ENCODE measurements at places on chromosomes 12 and 14.

GRCh38 chr14:24986206-24986893, 63.6 kb downstream of the STXBP6 start:
- DNase-seq = no peak

DNA sequence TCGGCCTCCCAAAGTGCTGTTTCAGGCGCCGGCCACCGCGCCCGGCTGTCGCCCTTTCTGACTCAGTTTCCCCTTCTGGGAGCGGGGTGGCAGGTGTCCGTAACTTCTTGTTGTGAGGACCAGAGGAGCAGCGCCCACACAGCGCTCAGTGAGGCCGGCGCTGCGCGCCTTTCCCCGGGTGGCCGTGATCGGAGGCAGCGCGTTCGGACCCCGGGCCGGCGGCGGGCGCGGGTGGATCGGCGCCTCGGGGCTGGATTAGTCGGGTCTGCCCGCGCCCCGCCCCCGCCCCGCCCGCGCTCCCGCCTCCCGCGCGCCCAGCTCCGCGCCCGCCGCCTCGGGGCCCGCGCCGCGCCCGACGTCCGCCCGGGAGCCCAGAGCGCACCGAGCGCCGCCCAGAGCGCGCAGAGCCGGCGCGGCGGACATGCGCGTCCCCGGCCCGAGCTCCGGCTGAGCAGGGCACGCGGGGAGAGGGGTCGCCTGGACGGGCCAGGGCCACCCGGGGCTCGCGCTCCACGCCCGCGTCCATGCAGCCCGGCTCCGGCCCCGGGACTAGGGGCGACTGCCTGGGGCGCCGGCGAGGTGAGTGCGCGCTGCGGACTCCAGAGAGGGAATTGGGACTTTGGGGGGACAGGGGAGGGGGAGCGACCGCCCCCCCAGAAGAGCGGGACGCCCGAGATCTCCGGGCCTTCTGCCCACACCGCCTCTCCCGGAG, 50.6 kb downstream of the LRCOL1 start:
- no peak for DNase-seq

DNA sequence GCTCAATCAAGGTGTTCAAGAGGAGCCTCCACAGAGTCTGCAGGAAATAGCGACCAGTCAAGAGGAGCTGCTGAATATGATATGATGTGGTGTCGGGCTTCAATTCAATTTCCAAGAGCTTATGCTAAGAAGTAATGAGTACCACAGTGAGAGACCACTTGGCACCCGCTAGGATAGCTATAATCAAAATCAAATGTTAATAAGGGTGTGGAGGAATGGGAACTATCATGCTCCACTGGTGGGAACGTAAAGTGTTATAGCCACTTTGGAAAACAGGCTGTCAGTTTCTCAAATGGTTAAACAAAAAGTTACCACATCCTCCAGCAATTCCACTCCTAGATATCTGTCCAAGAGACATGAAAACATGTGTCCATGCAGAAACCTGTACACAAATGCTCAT, 6.7 kb downstream of the POLR3B start:
- DNase-seq = no peak

DNA sequence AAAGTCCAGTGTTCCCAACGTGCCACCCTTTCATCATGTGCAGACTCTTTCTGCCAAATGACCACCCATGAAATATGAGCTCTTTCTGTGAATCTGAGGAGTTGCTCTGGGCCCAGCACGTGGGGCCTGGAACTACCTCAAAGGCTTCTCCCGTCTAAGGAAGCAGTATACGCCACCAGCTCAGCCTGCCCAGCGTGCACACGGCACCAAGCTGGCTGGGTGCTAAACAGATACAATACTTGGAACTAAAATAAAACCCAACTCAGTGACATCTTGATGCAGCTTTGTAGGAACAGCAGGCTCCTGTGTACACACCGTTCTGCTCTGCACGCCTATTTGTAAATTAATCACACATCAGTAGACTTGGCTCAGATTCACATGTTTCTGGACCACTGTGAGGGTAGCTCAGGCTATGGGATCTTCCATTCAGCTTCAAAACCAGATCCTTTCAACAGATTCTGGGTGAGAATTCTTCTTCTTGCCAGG, 74.8 kb downstream of the ARL6IP4 start:
- no peak for DNase-seq

GRCh38 chr14:99749763-99750715, 43.2 kb upstream of the EML1 start:
- no peak for DNase-seq

DNA sequence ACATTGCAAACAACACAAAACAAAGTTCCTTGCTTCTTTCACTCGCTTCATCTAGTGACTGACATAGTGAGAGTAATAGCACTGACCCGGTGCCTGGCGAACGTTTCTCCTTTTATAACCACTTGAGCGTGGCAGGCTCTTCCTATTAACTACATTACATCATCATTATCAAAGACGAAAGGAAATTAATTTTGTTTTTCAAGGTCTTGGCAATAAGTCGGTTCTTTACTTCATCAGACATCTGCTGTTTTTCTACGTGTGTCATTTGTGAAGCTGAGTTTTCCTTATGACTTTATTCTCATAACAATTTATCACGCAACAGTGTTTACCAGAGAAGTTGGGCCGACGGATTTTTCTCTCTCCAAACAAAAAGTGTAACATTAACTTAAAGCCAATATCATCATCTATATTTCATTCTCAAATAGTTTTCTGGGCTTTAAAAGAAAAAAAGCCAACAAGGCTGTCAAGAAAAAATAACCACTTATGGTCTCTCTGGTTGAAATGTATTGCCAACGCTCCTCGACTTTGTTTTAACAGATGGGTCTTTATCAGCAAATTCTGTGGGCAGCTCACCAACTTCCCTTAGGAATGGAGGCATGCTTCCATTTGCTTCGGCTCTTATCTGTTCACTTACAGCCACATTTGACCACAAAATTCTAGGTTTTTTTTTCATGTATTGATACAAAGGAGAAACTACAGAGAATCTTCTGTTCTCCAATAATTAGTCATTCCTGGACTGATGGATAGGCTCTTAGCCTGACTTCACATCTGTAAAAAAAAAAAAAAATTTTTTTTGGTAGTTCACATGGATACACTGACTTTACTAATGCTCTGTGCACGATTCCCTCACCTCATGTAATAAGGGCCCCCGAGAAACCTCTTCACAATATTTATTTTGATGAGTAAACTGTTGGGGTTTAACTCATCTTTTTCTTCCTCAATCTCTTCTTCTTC, 97.1 kb upstream of the CDKN3 start:
- no peak for DNase-seq

DNA sequence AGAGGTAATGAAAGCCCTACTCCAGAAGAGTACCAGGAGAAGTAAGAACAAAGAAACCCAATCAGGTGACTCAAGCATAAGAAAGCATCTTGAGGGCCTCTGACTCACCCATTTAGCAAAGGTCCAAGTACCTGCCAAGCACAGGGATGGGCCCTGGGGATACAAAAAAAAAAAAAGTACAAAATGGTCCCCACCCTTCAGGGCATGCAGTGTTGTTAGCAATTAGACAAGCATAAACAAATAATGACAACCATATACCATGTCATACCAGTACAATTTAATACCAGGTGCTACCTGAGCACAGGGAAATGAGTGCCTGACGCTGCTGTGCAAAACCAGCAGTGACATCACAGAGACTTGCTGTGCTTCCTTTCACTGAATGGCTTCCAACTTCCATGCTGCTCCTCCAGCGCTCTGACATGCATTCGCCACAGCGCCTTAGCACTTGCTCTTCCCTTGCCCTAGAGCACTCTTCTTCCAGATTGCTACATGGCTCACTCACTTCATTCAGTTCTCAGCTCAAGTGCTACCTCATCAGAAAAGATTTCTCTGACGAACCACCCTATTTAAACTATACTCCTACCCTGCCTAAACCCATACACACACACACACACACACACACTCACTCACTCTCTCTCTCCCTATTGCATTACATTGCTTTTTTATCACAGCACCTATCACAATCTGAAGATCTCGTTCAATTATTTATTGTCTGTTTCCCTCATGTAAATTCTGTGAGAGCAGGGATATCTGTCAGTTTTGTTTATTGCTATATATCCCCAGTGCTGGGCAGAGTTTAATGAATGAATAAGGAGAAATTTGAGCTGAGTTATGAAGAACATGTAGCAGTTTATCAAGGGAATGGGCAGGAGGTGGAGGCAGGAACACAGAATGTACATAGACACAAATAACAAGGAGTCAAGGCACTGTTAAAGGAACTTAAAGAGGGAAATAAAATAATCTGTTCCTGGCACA, 12.9 kb upstream of the EPS8 start:
- DNase-seq = no peak

- DNase-seq = no peak
Measured at GRCh38 chr14:79395061-79395460, 816.2 kb downstream of the DIO2 start.

DNA sequence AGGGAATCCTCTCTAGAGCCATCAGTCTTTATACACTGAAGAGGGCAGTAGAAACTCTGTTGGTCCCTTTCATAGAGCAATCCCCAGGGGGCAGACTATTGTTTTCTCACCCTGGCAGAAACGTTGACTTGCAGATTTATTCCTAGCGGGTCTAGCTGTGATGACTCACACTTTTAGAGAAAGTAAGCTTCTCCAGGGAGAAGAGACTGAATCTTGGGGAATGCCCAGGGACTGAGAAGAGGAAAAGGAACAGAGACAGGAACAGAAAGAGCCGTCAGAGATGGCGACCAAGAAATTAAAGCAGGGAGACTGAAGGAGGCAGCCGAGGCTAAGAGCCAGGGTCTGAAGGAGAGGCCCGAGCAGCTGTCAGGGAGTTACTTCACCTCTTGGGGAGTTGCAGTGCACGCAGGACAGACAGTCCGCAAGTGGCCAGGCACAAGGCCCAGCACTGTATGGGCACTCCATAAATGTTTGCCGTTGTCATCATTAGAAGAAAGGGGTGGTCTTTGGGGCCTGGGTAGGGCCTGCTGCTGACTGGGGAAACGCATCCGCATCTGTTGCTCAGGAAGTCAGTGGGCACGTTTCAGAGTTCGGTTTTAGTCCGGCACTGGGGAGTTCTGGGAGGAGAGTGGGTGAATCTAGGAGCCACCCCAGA, 13.0 kb downstream of the PLEKHG6 start:
- no peak for DNase-seq

- DNase-seq = no peak
Measured at GRCh38 chr14:30445011-30445793, 113.8 kb upstream of the G2E3 start.

- DNase-seq = no peak
Measured at GRCh38 chr14:100376751-100377171, 53.6 kb downstream of the SLC25A47 start.

DNA sequence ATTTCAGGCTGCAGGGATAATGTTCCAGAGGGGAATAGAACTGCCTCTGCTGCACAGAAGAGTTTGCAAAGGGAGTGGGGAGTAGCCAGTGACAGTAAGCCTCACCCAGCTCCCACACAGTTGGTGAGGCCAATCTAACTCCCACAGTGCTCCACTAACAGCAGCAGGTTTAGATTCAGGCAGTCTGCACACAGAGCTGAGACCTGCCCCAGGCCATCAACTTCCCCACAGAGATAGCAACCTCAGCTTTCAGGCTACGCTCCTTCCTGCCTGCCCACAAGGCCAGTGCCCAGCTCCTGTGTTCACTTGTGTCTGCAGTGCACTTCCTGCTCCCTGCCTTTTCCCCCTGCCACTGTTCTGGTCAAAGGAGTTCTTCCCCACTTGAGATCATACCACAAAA, 107.5 kb downstream of the TBC1D30 start:
- no peak for DNase-seq

DNA sequence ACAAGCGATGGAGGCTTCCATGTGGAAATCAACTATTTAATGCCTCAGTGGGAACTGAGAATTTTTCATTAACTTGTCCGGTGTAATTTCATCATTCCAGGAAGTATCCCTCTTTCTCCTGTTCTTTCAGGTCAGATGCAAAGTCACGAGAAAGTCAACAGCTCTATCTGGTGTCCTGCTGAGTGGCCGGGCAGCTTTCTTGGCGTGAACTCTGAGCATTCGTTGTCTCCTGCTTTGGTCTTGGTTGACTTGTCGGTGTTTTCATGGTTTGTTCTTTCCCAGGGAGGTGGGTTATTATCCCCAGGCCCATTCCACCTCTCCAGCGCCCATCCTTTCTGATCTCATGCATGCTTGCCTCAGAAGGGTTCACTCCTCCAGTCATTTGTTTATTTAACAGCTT, 149.1 kb downstream of the GLT1D1 start:
- DNase-seq = no peak

GRCh38 chr12:53978477-53979356, 4.0 kb upstream of the HOTAIR start:
- DNase-seq = no peak

DNA sequence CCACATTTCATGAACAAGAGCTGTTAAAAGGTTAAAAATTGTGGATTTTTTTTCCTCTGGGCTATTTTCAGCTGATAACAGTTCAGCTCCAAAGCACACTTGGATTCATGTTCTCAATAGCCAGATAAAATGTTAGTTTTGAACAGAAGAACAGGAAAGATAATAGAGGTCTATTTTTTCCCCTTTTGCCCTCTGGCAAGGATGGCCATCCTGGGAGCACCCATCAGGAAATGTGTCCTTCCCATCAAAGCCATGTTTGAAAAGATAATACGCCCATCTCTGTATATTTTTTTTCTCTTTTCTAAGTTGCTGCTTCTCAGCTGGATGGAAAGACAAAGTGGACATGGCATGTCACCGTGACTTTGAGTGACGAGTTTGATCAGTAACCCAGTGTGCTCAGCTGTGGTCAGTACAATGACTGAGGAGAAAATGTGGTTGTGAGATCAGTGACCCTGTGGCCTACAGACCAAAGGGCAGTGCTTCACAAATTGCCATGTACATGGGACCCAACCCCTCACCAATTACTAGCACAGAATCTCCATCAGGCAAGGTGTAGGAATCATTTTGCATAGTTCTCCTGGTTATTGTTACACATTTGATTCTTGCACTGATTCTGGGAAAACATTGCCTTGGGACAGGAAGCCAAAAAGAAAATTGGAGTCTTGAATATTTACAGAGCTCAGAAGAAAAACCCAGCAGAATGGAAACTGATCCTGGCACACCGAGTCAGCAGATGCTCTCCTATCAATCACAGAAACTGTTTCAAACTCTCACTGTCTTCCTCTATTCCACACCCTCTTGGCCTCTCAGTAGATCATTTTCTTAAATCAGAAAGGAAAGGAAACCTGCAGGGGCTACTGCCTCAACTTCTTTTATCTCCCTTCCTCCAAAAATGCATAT, 64.3 kb downstream of the ANO6 start:
- no peak for DNase-seq

GRCh38 chr12:47066278-47067025, 13.0 kb upstream of the PCED1B start:
- DNase-seq = no peak

- no peak for DNase-seq
Measured at GRCh38 chr14:45199230-45199629, 53.8 kb downstream of the MIS18BP1 start.
